ENCODE measurements at places on chromosomes 13 and 19. TPM values are rescaled to one million over a fixed set of nuclear protein-coding genes. Genes with fewer than 3 reads are reported as not detected.

DNA sequence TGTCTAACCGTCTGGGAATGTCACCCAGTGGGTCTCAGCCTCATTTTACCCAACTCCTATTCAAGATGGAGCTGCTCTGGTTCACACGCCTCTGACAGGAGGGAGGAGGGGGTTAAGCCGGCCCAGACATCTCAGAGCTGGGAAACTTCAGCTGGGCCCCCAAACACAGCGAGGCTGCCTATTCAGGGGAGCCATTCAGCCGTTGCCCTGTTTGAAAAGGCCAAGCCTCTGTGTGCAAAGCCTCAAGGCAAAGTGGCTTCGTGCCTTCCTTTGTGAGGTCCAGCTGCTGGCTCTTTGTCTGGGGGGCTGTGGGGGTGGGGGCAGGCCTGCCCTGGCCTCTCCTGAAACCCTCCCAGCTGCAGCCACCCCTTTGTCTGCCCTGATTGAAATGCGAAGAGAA is 147.4 kb downstream of the PTPRS start:
- no peak for DNase-seq

DNA sequence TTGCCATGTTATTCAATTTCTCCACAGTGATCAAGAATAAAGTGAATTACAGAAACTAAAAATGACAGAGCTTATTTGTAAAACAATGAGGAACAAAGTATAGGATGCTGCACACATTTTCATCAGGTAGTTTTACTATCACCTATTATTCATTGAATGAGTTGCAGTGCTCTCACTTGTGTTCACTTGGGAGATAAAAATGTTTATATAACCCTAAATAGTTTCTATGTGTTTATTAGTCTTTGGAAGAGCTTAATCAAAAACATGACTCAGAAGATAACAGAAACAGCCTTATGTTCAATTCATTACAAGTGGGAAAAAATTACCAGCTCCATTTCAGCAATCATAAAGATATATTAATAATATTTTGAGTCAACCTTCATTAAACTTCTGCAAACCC is 796.2 kb downstream of the SLITRK1 start:
- DNase-seq, result no peak

- no peak for DNase-seq
Measured at GRCh38 chr13:92994056-92994455, 232.6 kb upstream of the GPC6 start.

- DNase-seq, result no peak
Measured at GRCh38 chr19:47518139-47518538, 3.3 kb upstream of the NAPA start.

DNA sequence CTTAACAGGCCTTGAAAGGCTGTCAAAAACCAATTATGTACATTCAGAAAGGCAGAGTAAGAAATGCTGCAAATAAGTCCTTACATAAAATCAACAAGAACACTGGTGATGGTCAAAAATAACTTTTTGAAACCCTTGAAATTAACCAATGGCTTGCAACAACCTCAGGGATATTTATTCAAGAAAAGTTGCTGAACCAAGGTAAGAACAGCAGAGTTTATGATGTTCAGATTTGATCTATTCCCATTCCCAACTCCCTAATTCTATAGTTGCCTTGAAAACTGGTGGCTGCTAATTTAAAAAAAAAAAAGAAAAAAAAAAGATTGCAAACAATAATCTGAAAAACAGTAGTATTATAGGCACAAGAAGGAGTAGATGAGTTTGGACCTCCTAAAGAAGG is 109.8 kb upstream of the UFM1 start:
- no peak for DNase-seq

DNA sequence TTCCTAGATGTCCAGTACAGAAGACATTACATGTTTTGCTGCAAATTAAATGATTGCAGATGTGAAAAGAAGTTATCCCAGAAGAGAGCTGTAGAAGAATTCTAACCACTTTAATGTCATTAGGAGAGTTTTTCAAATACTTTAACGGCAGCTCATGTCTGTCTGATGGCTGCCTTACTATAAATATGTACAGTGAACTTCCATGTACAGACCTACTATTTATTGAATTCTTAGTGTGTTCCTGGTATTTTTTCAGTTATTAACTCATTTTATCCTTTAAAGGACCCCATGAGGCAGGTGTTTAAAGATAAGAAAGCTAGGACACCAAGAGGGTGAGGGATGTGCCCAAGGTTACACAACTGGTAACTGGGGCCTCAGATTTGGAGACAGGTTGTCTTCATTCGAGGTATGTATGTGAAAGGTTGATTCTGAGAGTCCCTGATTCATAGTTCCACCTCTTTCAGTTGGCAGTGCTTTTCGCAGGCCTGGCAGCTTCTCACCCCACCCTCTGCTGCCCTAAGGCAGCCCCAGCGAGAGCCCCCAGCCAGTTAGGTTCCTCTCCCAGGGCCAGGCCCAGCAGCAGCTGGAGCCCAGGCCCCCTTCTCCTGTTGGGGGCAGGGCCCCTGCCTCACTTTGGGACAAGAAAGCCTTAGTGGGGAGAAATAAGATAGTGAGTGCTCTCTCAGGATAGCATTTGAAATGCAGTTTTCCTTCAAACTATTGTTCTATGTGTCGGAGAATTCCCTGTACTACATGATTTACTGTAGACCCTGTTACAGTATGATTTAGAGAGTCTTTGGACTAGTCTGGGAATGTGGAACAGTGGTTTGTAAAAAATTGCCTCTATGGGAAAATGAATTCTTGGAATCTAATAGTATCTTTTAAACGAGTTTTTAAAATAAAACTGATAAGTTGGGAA is 67.7 kb upstream of the TEX29 start:
- DNase-seq, result no peak

DNA sequence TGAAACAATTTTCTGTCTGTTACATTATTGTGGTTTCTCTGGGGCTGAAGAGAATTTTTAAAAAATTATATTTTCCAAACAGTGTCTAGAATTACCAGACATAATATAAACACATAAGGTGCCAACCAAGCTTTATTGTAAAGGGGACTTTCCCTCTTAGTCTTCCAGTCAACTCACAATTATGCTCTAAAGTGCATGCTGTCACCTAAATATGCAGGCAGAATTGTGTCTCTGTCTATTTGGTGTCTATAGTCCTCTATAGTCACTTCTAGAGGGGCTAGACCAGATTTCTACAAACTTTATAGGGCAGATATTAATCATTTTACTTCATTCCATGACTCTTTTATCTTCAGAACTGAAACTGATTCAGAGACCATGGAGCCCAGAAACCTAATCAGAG is 12.8 kb downstream of the ZNF254 start:
- DNase-seq, result no peak

- DNase-seq, result no peak
Measured at GRCh38 chr19:3721887-3722442, 13.8 kb downstream of the TJP3 start.

ZNF506 gene
- 14.9 TPM for total RNA-seq

THAP8 gene
- 3.2 TPM for total RNA-seq

SYCN gene
- not detected for total RNA-seq

ETV2 gene
- not detected for total RNA-seq

CEACAM16 gene
- not detected for total RNA-seq

ONECUT3 gene
- total RNA-seq, result 25.7 TPM

NOTCH3 gene
- 32.6 TPM for total RNA-seq

Measured in Calu3 (cell line).